Hepatocyte (in vitro differentiated cells): ENCODE measurements at places on chromosomes 7 and 10. TPM values are rescaled to one million over a fixed set of nuclear protein-coding genes. Genes with fewer than 3 reads are reported as not detected.

Gene PDK4
- total RNA-seq: 28.5 and 34.6 TPM in 2 replicates

Gene SPDYE5
- total RNA-seq: not detected in 2 replicates

Gene ZPBP
- total RNA-seq: not detected in 2 replicates

Gene PCLO
- total RNA-seq: 4.2 and 8.1 TPM in 2 replicates

Gene NME8
- total RNA-seq: not detected in 2 replicates

Gene RET
- 0.44 and 0.50 TPM in 2 replicates for total RNA-seq

Gene HOXA9
- total RNA-seq: 3.6 and 5.9 TPM in 2 replicates

- H3K4me1 ChIP-seq: peaks cover 35% of the 10 kb centered on the region
- peak overlapping the region; percentile 55 for H3K27ac ChIP-seq
- no peak for DNase-seq
- no peak overlapping the region for H3K4me3 ChIP-seq
- H3K36me3 ChIP-seq: no peaks in the 10 kb centered on the region
Measured at GRCh38 chr10:119275085-119275484, 67.7 kb downstream of the GRK5 start.

DNA sequence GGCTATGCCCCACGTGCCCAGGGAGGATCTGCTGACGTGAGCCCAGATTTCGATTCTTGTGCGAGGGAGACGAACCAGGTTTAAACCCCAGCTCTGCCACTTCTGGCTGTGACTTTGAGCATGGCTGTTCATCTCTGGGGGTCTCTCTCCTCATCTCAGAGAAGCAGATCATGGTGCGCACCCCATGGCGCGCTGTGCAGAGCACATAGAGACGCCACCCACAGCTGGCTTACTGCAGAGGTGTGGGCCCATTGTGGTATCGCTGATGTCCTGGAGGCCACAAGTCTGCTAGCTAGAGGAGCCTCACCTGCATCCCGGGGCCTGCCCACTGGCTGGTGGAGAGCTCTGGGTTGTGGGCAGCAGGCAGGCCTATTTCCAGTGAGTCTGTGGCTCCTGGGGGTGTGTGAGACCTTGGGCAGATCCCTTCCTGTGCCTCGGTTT, 140.5 kb downstream of the LHPP start:
- H3K36me3 ChIP-seq: no peaks in the 10 kb centered on the region
- no peak overlapping the region for H3K4me3 ChIP-seq
- no peak for DNase-seq
- no peak overlapping the region for H3K27ac ChIP-seq

DNA sequence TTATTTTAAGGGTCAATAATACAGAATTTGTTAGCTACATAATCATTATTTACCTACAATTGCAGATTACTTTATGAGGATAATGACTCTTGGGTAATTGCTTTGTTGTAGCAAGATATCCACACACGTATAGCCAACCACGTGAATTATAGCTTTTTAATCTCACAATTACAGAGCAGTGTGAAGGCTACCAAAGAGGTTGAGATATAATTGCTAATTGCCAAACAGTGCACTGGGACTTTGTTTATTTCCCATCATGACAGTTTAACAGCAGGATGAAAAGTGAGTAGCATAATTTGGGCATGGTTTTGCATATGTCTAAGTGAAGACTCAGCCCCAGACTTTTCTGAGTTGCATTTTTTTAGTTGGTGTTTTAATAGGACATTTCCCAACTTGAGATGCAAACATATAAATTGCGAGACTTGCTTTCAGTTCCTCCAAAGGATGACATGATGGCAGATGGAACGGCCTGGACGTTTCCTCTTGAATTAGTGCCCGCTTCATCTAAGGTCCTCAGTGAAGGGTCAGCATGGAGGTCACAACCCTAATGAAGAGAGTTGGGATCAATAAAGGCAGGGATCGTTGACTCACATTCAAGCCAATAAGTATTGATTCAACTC, 180.7 kb upstream of the GPR26 start:
- no peaks in the 10 kb centered on the region for H3K4me1 ChIP-seq
- peaks cover 4% of the 10 kb centered on the region for H3K27me3 ChIP-seq
- no peaks in the 10 kb centered on the region for H3K36me3 ChIP-seq
- no peak overlapping the region for H3K27ac ChIP-seq
- DNase-seq: no peak

DNA sequence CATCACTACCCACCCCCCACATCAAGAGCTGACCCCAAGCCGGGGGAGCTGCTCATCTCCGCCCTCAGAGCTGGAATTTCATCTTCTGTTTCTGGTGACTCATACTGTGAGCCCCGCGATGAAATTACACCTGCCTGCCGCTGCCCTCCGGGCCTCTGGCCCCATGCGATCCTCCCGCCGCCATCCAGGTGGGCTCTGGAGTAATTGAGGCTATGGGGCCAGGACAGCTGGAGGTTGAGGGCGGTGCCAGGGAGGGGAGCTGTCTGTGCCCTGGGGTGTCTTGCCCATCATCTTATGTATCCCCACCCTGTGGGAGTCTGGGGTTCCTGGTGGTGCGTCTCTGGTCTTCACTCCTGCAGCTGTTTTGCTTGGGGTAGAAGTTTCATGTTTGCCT, 9.0 kb downstream of the GTF2IRD1 start:
- H3K36me3 ChIP-seq: no peaks in the 10 kb centered on the region
- H3K4me1 ChIP-seq: peaks cover 38% of the 10 kb centered on the region
- H3K27me3 ChIP-seq: no peaks in the 10 kb centered on the region
- no peak overlapping the region for H3K4me3 ChIP-seq

- no peak for DNase-seq
- H3K27me3 ChIP-seq: no peaks in the 10 kb centered on the region
- H3K27ac ChIP-seq: no peak overlapping the region
Measured at GRCh38 chr10:4267086-4267773, 482.2 kb upstream of the KLF6 start.

GRCh38 chr10:10676972-10677371, 340.7 kb upstream of the CELF2 start:
- no peaks in the 10 kb centered on the region for H3K27me3 ChIP-seq
- no peak overlapping the region for H3K27ac ChIP-seq
- no peak for DNase-seq
- no peak overlapping the region for H3K4me3 ChIP-seq
- no peaks in the 10 kb centered on the region for H3K36me3 ChIP-seq

GRCh38 chr10:99888622-99889021, 106.2 kb downstream of the ABCC2 start:
- peaks cover 8% of the 10 kb centered on the region for H3K36me3 ChIP-seq
- no peak overlapping the region for H3K4me3 ChIP-seq
- H3K4me1 ChIP-seq: no peaks in the 10 kb centered on the region
- no peak overlapping the region for H3K27ac ChIP-seq
- no peaks in the 10 kb centered on the region for H3K27me3 ChIP-seq

GRCh38 chr10:100661520-100661919, 83.9 kb upstream of the PAX2 start:
- DNase-seq: no peak
- H3K27ac ChIP-seq: no peak overlapping the region
- peaks cover 91% of the 10 kb centered on the region for H3K27me3 ChIP-seq
- H3K36me3 ChIP-seq: no peaks in the 10 kb centered on the region
- no peak overlapping the region for H3K4me3 ChIP-seq
- no peaks in the 10 kb centered on the region for H3K4me1 ChIP-seq

GRCh38 chr7:126608339-126608776, 644.4 kb downstream of the GRM8 start:
- no peaks in the 10 kb centered on the region for H3K27me3 ChIP-seq
- H3K36me3 ChIP-seq: no peaks in the 10 kb centered on the region
- peak; percentile 30 for DNase-seq
- H3K27ac ChIP-seq: no peak overlapping the region
- H3K4me3 ChIP-seq: no peak overlapping the region
- H3K4me1 ChIP-seq: no peaks in the 10 kb centered on the region

GRCh38 chr10:122152544-122152943, 118.6 kb upstream of the BTBD16 start:
- no peak overlapping the region for H3K4me3 ChIP-seq
- H3K36me3 ChIP-seq: no peaks in the 10 kb centered on the region
- DNase-seq: no peak
- H3K27me3 ChIP-seq: no peaks in the 10 kb centered on the region
- no peak overlapping the region for H3K27ac ChIP-seq

GRCh38 chr10:102627736-102628293, 16.5 kb upstream of the TRIM8 start:
- peaks cover 62% of the 10 kb centered on the region for H3K4me1 ChIP-seq
- H3K27ac ChIP-seq: peak overlapping the region; percentile 96
- H3K36me3 ChIP-seq: no peaks in the 10 kb centered on the region
- no peaks in the 10 kb centered on the region for H3K27me3 ChIP-seq
- DNase-seq: peak; percentile 83
- no peak overlapping the region for H3K4me3 ChIP-seq

DNA sequence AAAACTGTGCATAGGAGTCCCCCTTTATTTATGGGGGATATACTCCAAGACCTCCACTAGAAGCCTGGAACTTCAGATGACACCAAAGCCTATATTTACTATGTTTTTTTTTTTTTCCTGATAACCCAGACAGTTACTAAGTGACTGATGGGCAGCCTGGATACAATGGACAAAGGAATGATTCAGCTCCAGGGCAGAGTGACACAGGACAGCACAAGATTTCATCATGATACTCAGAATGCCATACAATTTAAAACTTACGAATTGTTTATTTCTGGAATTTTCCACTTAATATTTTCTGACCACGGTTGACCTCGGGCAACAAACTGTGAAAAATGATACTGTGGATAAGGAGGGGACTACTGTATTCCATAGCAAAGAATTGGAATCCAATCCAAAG, 843.6 kb downstream of the PCDH15 start:
- no peak for DNase-seq
- H3K4me1 ChIP-seq: no peaks in the 10 kb centered on the region
- H3K27me3 ChIP-seq: no peaks in the 10 kb centered on the region
- H3K36me3 ChIP-seq: no peaks in the 10 kb centered on the region
- no peak overlapping the region for H3K4me3 ChIP-seq
- H3K27ac ChIP-seq: no peak overlapping the region

DNA sequence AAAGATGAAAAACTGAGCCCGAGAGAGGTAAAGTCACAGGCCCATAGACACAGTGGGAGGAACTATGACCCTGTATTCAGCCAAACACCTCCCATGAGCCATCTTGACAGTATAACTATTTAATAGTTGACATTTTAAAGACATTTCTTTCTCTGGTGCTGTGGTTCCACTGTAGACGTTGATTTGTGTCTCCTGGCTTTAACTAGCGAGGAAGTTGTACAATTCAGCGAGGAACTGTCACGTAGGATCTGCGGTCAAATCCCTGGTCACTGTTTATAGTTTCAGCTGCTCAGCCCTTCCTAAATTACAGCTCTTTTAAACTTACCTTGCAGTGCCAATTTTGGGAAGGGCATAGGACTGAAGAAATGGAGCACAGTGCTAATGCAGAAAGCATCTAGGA, 7.1 kb upstream of the CELF2 start:
- no peak for DNase-seq
- no peaks in the 10 kb centered on the region for H3K36me3 ChIP-seq
- no peaks in the 10 kb centered on the region for H3K4me1 ChIP-seq

- no peak for DNase-seq
- H3K4me3 ChIP-seq: no peak overlapping the region
- peaks cover 10% of the 10 kb centered on the region for H3K4me1 ChIP-seq
- no peaks in the 10 kb centered on the region for H3K36me3 ChIP-seq
- H3K27me3 ChIP-seq: peaks cover 6% of the 10 kb centered on the region
- no peak overlapping the region for H3K27ac ChIP-seq
Measured at GRCh38 chr7:28570113-28570969, 158.0 kb downstream of the CREB5 start.

- DNase-seq: no peak
- no peaks in the 10 kb centered on the region for H3K36me3 ChIP-seq
- H3K4me1 ChIP-seq: no peaks in the 10 kb centered on the region
- no peaks in the 10 kb centered on the region for H3K27me3 ChIP-seq
Measured at GRCh38 chr7:122951006-122951405, 44.5 kb downstream of the TAS2R16 start.

- no peak overlapping the region for H3K4me3 ChIP-seq
- H3K36me3 ChIP-seq: no peaks in the 10 kb centered on the region
- H3K4me1 ChIP-seq: no peaks in the 10 kb centered on the region
- no peaks in the 10 kb centered on the region for H3K27me3 ChIP-seq
Measured at GRCh38 chr7:101832685-101833375, 15.4 kb downstream of the CUX1 start.

- H3K36me3 ChIP-seq: no peaks in the 10 kb centered on the region
- no peak overlapping the region for H3K4me3 ChIP-seq
- no peaks in the 10 kb centered on the region for H3K27me3 ChIP-seq
- H3K4me1 ChIP-seq: no peaks in the 10 kb centered on the region
- no peak for DNase-seq
Measured at GRCh38 chr7:84384417-84384816, 189.8 kb upstream of the SEMA3A start.

- H3K27ac ChIP-seq: peak overlapping the region; percentile 28
- H3K4me1 ChIP-seq: peaks cover 18% of the 10 kb centered on the region
- no peaks in the 10 kb centered on the region for H3K36me3 ChIP-seq
- peak; percentile 44 for DNase-seq
- no peaks in the 10 kb centered on the region for H3K27me3 ChIP-seq
Measured at GRCh38 chr7:69871886-69872569, 273.8 kb downstream of the AUTS2 start.

DNA sequence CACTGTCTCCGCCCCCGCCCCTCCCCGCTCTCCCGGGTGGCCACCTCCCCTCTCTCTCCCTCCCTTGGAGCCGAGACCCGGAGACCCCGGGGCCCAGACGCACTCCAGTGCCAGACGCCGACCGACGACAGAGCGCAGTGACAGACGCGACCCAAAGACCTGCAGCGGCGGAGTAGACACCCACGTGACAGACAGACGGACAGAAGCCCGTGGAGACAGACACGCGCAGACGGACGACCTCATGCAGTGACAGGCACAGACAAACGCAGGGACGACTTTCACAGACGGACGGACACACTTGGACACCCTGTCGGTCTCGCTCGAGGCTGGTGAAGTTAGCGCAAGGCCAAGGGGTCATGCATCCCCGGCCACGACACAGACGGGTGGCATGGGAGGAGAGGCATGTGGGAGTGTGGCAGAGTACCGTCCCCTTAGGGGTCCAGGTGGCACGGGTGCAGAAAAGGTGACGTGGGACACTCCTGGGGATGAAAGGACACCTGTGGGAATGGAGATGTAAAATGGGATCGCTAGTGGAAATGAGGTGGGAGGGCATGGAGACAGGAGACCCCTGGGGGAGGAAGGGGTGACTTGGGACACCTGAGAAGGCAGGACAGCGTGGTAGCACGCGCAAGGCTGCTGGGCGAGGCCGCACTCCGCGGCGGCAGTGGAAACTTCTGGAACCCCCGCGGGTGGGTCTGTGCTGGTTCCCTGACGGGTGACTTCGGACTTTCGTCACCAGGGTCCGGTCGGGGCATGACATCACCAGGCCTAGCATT, 456 bp upstream of the ACHE start:
- no peak overlapping the region for H3K4me3 ChIP-seq
- H3K27me3 ChIP-seq: peaks cover 14% of the 10 kb centered on the region
- peak; percentile 77 for DNase-seq
- H3K36me3 ChIP-seq: no peaks in the 10 kb centered on the region

GRCh38 chr7:158165711-158166110, 421.9 kb downstream of the PTPRN2 start:
- no peak overlapping the region for H3K27ac ChIP-seq
- no peak overlapping the region for H3K4me3 ChIP-seq
- no peak for DNase-seq
- no peaks in the 10 kb centered on the region for H3K36me3 ChIP-seq

- H3K4me1 ChIP-seq: no peaks in the 10 kb centered on the region
- DNase-seq: no peak
- H3K27ac ChIP-seq: no peak overlapping the region
Measured at GRCh38 chr7:81926154-81926553, 156.3 kb upstream of the HGF start.
